CD4-positive, alpha-beta T cell treated with Interleukin-15 for 1 hour (primary cell): ENCODE measurements at places on chromosomes 5 and 9.

- DNase-seq: no peak
These were observed 1273.0 kb downstream of the EFNA5 start for GRCh38 chr5:106397700-106398099.

- DNase-seq: no peak
These were observed 44.8 kb downstream of the RCL1 start for GRCh38 chr9:4837261-4838188.

- no peak for DNase-seq
These were observed 43.1 kb downstream of the CAMK2A start for GRCh38 chr5:150246429-150246828.

- no peak for DNase-seq
These were observed 89.3 kb upstream of the ST8SIA4 start for GRCh38 chr5:100992354-100992753.

DNA sequence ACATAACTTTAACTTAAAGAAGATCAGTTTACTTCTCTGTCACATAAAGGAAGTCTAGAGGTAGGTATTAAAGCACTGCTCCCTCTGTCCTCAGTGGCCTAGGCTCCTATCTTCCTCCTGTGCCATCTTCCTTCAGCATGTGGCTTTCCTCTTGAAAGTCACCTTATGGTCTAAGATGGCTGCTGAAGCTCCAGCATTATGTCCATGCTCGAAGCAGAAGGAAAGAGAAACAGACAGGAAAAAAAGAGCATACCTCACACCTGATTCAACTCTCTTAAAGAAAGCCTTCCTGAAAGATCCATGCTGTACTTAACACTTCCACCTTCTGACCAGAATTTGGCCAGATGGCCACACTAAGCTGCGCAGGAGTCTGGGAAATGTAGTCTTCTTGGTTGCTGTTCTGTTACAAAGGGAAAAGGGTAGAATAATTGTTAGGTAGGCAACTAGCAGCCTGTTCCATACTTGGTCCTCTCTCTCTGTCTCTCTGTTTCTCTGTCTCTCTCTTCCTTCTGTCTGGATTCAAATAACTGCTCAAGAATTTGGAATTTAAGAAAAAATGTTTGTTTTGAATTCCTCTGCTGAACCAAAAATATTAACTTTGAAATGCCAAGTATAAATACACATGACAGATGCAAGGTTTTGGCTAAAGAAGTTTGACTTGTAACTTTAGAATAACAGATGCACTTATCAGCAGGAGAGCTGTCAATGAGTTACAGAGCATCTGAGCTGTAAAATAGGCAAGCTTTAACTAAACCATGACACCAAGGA is 16.0 kb downstream of the TMEM174 start:
- no peak for DNase-seq

DNA sequence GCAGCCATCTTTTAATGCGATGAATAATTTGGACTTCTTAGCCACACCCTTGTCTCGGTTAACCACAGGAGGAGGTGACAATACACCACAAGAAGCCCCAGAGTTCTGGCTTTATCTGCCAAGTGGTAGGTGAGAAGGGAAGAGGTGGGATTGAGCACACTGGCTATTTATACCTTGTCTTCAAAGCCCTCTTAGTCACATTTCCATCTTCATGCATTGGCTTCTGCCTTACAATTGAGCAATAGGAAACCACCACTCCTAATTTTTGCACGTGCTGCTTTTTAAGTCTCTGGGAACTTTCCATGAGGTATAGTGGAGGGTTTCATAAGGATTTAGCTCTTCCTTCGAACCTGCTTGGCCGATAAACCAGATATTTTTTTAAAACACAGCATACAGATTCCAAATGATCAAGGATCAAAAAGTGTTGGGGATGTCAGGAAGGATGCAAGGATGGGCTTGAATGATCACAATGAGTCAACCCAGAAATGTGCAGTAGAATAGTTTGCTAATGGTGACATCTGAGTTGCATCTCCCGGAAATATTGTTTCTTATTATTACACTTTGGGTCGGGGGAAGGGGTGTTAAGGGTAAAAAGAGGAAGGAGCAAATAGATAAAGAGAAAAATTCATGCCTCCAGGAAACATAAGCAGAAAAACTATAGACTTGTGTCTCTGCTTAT is 25.5 kb downstream of the PLAC8L1 start:
- no peak for DNase-seq

- no peak for DNase-seq
These were observed 219.1 kb upstream of the PCSK5 start for GRCh38 chr9:75671354-75671753.

DNA sequence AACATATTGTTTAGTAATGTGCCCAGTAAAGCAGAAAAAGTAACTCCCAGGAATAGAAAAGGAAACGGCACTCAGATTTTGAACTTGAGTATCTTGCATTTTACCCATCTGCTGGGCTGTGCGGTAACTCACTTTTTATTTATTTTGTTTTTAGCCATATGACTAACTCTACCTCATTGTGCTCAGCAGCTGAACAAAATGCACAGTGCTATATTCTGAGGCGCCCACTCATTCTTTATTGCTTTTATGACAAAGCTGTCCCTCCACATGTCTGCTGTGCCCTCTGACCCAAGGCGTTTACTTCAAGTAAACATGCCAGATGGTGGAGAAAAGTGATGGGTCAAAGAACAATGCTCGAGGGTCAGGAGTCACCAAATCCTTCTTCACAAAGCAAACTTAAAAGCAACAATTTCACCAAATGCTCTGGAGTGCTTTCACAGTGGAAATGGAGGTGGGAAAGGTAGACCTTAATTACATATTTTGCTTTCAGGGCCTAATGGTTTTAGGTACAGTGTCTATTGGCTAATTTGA is 215.2 kb upstream of the ELAVL2 start:
- no peak for DNase-seq

GRCh38 chr9:72675586-72675985 is 154.2 kb downstream of the TMC1 start:
- no peak for DNase-seq

DNA sequence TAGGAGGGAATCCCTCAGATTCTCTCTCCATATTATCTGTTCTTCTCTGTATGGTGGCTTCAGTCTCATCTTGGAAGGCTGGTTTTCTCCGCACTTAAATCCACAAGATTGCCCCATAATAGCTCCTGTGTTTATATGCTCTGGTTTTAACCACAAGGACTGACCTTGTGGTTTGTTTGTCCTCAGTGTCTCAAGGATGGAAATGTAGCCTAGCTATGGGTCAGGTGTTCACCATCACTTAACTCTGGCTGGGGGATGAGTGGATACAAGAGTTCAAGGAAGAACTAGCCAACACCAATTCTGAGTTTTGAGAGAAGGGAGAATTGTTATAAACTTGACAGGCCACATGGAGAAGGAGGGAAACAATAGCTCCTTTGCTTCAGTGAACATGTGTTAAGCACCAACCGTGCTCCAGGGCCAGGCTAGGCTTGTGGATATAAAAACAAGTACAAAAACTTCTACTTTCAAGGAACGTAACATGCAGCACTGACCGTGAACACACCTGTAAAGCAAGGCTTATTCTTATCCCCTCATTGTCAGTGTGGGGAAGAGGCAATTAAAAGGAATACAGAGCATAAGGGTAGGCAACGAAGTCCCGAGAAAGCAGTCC is 75.6 kb upstream of the VLDLR start:
- no peak for DNase-seq

- no peak for DNase-seq
These were observed 47.4 kb downstream of the P4HA2 start for GRCh38 chr5:132180134-132180745.

DNA sequence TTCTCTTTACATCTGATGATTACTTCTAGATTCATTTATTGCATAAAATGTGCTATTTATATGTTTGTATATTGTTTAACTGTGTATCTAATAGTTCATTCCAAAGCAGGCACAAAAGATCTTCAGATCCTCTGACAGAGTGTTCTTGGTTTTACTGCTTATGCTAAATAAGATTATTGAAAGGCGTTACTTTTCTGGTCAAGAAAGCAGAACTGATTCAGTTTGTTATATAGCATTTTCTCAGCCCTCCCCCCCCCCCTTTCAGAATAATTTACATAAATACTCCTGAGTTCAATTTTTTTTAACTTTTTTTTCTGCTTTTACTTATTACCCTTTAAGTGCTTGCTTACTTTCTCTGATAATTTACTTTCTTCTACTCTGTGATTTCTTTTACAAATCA is 15.4 kb downstream of the CDC42SE2 start:
- DNase-seq: no peak

DNA sequence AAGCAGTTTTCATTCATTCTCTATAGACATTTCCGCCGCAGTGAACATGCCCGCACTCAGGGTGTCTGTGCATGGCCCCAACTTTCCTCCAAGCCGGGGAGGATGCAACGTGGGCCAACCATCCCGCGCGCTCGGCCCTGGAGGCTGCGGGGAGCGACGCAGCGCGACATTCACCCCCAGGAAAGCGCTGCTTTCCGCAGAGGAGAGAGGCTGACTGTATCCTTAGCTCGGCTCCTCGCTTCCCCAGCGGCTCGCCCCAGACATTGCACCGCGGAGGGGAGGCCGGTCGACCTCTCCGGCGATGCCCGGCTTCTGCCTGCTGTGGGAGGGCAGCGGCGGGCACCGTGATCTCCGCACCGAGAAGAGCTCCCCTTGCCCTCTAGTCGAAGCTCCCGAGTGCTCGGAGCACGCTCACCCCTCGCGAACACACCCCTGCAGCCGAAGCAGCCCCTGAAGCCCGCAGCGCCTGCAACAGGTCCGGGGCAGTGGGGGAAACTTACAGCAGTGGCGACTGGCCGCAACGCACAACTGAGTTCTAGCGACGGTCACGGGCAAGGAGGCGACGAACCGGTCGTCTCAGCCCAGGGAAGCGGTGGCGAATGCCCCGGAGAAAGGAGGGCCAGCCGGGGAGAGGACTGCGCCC is 600 bp downstream of the ENC1 start:
- DNase-seq: peak; percentile 27

DNA sequence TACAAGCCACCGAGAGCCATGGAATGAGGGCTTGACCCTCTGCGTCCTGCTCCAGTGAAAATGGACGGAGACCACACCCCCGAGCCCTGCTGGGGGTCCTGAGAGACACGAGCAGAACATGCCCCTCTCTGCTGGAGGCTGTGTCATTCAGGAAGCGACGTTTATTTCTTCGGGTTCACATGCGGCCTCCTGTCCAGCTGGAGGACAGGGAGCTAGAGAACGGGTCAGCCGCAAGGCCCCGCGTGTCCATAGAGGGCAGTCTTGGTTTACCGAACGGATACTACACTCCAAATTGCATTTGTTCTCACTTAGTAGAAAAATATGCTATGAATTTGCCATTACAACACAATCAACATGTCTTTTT is 36.1 kb downstream of the MRPL36 start:
- no peak for DNase-seq

- no peak for DNase-seq
These were observed 1.0 kb upstream of the FOXE1 start for GRCh38 chr9:97852001-97852398.

- no peak for DNase-seq
These were observed 6.0 kb downstream of the CDC26 start for GRCh38 chr9:113269355-113269754.

- no peak for DNase-seq
These were observed 121.1 kb downstream of the NUDT12 start for GRCh38 chr5:103441523-103441922.

DNA sequence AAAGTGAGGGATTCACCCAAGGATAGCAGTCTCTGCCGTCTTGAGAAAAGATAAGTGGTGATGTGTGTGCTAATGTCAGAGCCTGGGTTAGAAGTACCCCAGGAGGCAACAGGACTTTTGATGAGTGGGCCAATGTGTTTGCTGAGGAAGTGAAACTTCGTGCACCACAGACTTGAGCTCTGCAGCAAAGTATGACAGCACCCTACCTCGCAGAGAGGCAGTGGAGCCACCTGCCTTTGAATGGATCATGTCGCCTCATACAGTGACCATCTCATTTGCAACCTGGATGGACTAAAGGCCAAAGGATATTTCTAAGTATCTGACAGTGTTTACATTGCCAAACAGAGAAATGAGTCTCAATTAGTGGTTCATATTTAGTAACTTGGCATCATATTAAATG is 593.9 kb upstream of the GRAMD2B start:
- peak; percentile 22 for DNase-seq

- no peak for DNase-seq
These were observed 194.4 kb upstream of the SLC27A6 start for GRCh38 chr5:128770907-128771306.
